GDM1 (cell line): ENCODE measurements at places on chromosomes 6 and 20.
A peak's percentile ranks its signal among the peaks of the same experiment; 100 is the strongest.

- DNase-seq = no peak
Measured at GRCh38 chr20:1676650-1677049, 19.1 kb upstream of the SIRPG start.

- peak; percentile 79 for DNase-seq
Measured at GRCh38 chr6:30684386-30685156, 1.9 kb downstream of the PPP1R18 start.

DNA sequence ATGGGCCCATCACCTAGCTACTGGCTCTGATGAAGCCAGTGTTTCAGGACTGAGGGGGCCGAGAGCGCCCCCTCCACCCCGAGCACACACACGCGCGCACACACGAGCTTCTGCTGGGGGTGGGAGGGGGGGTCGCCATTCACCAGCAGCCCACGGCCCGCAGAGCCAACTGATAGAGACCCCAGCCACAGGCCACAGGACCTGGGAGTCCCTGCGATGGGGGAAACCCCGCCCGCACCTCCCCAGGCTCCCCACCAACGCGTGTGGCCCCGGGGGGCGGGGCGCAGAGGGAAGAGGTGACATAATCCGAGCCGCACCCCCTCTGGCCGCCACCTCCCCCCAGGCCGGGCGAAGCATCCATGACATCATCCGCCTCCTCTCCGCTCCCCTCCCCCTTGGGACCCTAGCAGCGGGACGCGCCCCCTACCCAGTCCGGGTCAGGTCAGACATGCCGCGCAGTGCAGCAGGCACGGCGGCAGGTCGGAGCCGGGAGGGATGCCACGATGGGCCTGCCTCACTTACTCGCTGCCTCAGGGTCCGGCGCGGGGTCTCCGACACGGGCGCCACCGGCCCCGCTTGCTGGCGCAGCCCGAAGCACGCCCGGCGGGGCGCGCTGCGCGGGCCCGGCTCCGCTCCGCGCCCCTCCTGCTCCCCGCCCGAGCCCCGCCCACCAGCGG lies at the start of gene LZTS3:
Gene LZTS3 (minus strand): TSS at position 617 of the 677 bp plus-strand sequence. CDS start 6,386 bp downstream, outside the sequence.
- peak; percentile 33 for DNase-seq

DNA sequence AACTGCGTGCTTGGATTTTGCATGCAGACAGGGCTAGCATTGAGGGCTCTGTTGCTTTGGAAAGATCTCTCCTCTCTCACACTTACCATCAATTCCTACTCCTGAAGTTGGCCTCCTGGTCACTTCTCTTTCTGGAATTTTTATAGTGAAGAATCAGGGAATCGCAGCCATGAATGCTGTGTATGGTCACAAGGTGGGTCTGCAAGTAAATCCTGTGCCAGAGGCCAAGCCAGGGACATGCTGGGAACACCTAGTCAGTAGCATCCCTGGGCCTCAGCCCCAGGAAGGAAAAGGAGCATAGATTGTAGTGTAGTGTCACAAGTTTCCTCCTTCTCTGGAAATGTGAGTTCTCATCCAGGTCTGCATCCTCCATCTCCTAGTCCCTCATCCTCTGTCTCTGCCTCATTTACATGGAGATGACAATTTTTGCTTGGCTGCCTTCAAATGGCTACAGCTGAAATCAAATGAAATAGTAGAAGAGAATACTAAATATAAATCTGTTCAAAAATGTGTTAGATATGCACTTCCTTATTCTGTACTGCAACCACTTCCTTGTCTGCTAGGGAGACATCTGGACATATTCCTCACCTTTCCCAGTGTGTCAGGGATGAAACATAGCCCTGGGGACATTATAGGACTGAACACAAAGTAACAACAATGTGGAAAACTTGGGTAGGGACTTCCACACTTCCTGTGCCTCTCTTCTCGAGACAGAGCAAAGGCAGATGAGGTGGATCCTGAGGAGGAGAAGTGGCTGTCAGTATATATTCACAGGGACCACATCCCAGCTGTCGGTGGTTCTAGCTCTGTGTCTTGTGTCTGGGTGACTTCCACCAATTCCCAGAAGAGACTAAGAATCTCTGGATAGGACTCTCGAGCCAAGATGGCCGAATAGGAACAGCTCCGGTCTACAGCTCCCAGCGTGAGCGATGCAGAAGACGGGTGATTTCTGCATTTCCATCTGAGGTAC lies 17.0 kb downstream of the CST9 start:
- no peak for DNase-seq

GRCh38 chr20:17985388-17986018 lies 16.7 kb downstream of the MGME1 start:
- DNase-seq = no peak

DNA sequence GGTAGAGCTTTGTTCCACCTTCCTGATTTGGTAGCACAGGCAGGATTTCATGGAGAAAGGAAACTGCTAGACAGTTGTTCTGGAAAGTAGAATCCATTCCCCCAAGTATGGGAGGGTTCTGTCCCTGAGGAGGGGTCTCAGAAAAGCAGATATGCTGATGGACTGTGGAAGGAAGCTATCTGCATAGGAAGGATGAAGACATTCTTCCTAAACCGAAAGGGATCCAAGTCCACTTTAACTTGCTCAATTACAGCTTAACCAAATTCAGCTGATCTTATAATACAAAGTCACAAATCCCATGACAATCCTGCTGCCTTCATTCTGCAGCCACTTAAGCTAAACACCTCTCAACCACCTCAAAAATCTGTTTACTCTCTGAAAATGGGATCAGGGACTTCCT lies 2.6 kb downstream of the MAN1A1 start:
- no peak for DNase-seq

DNA sequence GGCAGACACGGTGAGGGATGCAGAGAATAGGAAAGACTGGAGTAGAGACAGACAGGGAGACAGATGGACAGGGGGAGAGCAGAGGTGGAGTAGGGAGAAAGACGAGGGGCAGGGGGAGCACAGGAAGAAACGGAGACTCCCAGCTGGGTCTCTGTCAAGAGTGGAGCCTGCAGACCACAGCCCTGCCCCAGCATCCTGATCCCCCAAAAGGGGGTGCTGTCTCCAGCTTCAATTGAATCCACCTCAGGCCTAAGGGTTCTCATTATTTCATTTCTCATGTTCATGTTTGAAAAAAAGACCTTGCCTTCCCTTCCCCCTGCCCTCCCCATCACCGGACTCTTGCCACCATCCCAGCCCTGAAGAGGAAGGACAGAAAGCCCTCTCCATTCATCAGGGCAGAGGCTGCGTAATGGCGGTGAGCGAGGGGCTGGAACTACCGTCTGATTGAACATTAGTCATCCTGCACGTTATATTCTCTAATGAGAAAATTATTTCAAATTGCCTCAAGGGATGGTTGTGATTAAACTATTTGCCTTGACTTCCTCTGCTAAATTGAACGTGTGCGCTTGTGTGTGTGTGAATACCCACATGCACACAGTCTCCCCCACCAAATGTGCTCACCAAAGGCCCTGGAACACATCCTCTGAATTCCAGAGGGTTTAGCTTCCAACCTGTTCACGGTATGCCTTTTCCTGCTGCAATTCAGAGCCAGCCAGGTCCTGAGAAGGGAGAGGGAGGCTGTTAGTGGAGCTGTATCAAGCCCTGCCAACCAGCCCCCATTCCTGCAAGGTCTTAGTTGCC lies 98.3 kb downstream of the CDC5L start:
- DNase-seq = no peak

DNA sequence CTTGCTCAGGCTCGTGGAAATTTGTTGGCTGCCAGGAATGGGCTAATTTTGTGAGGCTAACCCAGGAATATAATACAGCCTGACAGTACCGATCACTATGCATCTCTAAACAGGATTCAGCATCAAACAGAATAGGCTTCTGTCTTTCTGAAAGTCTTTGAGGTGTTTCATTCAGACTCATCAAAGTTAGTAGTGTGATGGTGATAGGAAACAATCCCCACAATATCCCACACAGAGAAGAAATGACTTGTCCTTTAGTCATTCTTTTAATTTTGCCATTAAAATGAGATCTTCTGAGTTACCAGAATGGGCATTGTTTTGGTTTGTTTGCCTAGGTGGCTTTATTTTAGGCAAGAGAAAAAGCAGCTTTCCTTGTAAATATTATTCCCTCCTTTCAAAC lies 54.3 kb downstream of the FAM229B start:
- no peak for DNase-seq

DNA sequence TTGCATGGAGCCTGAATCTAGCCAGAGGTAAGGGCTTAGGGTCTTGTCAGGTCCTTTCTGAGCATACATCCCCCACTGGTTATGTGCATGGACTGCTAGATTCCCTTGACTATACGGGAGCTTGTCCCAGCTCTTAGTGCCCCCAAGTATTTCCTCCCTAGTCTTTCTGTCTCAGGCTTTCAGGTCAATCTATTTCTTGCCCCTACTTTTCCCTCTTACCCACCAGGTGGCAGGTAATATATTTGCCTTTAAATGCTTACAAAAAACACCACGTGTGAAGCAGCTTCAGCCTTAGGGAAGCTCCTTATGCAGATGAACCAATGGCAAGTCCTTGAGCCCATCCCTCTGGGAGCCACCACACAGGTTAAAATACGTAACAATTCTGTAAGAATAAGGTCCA lies 454.2 kb downstream of the GRIK2 start:
- no peak for DNase-seq

DNA sequence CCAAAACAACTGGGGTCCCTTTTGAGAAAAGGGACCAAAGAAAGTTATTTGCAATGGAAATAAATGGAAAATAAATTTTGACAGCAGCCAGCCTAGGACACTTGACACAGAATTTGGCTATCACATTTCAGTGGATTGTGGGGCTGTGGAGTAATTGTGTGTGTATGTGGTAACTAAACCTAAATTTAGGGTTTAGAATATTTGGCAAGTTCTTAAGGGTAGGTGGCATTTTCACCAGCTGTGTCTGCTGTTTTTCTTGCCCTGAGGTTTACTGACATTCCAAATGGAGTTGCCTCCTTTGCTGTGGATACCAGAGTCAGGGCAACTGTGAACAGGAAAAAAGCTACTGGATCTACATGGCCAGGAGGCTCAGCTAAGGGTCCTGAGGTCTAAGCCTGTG lies 270.9 kb downstream of the SLC24A3 start:
- no peak for DNase-seq

DNA sequence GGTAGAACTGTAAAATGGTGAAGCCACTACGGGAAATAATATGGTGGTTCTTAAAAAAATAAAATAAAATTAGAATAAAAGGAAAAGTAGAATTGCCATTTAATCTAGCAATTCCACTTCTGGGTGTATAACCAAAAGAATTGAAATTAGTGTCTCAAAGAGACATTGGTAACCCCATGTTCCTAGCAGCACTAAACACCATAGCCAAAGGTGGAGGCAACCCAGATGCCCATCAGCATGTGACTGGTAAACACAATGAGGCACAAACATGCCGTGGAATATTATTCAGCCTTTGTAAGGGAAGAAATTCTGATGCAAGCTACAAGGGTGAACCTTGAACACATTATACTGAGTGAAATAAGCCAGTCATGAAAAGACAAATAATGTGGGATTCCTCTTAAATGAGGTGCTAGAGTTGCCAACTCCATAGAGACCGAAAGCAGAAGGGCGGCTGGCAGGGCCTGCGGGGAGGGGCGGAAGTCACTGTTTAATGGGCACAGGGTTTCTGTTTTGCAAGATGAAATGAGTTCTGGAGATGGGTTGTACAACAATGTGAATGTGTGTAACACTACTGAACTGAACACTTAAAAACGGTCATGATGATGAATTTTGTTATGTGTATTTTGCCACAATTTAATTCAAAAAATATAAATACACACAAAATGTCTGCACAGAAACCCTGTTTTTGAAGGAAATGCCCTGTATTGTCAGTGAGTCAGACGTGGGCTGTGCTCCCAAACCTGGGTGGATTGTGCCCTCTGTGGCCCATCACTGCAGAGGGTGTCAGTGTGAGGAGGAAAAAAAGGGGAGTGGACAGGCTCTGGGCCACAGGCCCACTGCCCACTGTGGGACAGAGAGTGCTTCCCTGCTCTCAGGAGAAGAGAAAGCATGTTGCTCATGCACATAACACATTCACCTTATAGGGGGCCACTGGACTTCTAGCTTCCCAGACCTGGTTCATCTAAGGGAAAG lies 49.6 kb upstream of the CD93 start:
- no peak for DNase-seq

- DNase-seq = no peak
Measured at GRCh38 chr6:148509800-148510581, 167.4 kb downstream of the SASH1 start.

GRCh38 chr6:117483004-117483644 lies 650 bp downstream of the DCBLD1 start:
- DNase-seq = peak; percentile 12

DNA sequence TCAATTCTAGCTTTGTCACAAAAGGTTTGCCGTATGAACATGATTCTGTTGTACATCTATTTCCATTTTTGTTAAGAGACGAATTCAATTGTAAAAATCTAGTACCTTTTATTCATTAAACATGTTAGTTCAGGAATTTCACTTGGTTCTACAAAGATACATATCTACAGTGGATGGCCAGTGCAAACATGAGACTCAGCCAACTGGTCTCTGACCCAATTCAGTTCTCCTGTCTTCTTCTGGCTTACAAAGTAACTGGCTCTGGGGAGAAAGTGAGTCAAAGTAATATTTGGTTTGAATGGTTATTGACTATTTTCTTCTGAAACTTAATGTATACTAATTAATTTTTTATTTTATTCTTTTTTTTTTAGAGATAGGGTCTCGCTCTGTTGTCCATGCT lies 70.0 kb downstream of the ESR1 start:
- no peak for DNase-seq

- DNase-seq = peak; percentile 25
Measured at GRCh38 chr6:33314515-33314942, 651 bp upstream of the TAPBP start.

DNA sequence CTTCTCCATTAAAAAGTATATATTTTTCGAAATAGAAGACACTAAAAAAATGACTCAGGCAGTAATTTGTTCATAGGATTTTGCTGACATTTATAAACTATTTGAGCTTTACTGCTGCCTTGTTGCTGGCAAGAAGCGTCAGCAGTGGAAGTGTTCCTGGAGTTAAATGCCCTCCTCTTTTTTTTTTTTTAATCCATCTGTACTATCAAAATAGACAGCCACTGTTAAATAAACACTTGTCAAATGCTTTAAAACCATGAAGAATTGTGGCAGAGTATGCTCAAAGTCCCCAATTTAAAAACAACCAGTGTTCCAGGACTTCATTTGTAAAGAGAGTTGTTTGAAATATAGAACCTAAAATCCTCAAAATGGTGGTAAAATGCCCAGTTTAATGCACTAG lies 253.8 kb downstream of the NKAIN2 start:
- no peak for DNase-seq
